ENCODE measurements at places on chromosomes 6 and 20.

DNA sequence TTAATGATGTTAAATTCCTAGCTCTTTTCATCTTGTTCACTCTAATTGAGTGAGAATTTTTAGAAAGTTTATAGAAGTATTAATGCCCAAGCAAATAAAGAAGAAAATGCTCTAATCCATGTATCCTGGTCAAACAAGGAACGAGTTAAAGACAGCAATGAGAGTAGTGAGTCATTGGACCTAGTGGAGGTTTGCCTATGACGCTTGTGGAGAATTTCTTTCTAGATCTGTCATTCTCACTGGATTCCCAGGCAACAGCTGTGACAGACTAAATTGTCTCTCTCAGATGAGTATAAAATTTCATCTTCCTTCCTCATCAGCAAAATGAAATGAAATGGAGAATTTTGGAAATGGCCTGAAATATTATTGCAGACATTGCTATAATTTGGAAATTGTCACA is 127.9 kb downstream of the COL19A1 start:
- DNase-seq: no peak

DNA sequence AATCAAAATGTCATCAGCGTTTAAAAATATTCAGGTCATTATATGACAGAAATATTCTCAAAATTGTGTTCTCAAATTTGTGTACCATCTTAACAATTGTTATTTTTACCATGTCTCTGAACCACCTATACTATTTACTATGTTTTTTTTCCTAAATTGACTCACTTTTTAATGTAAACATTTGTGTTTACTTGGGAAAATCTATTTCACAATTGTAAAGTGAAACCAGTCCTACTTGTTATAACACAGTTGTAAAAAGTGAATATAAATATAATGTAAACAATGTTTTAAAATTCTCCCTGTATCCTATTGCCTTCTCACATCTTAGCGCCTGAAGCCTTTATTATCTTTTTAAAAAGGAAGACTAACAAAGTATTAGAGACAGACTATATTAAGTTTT is 83.5 kb downstream of the ADGRG6 start:
- no peak for DNase-seq

DNA sequence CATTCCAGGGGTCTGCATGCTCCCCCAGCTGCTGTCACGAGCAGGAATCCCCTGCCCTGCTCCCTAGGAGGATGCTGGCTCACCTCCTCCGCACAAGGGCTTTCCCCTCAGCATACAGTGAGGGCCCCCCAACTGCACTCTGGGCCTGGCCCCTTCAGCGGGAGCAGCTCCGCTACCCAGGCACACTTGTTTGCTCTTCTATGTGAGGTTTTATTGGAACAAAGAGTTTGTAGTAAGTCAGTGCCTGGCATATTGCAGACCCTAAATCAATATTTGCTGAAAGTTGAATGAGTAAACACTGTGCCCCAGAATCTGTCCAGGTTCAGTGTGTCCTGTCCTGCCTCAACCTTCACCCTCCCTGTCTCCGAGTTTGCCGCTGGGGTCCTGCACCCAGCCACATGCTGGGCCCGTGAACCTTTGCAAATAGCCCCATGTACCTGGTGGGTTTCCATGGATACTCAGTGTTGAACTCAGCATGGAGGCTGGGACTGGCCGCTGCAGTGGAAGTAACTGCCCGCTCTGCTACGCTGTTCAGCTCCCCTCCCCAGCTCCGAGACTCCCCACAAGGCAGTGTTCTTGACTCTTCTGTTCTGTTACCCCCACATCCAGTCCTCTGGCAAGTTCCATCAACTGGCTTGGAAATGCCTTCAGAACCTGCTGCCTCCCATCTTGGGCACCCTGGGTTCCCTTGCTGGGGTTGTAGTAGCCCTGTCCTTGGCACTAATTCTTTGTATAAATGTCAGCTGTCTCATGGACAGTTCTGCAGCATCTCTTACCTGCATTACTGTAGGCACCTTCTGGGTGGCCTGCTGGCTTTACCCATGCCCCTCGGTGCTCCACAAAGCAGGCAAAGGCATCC is 15.7 kb downstream of the SLC22A1 start:
- DNase-seq: no peak

DNA sequence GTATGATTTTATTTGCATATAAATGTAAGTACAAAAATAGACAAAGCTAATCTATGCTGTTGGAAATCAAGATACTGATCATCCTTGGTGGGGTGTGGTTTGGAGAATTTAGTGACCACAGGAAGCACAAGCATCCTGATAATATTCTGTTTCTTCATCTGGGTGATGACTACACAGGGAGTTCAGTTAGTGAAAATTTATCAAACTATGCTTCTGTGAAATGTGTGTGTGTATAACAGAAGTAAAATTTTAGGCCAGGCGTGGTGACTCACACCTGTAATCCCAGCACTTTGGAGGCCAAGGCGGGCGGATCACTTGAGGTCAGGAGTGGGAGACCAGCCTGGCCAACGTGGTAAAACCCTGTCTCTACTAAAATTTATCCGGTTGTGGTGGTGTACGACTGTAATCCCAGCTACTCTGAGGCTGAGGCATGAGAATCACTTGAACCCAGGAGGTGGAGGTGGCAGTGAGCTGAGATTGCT is 20.6 kb downstream of the ENPP3 start:
- DNase-seq: no peak

GRCh38 chr20:24411003-24411833 is 58.2 kb upstream of the SYNDIG1 start:
- DNase-seq: no peak

GRCh38 chr6:102300350-102300749 is 906.8 kb downstream of the GRIK2 start:
- DNase-seq: no peak

- no peak for DNase-seq
These were observed 19.4 kb downstream of the ERGIC3 start for GRCh38 chr20:35561268-35561667.

- no peak for DNase-seq
These were observed 1.7 kb downstream of the SLC4A11 start for GRCh38 chr20:3237011-3237957.

DNA sequence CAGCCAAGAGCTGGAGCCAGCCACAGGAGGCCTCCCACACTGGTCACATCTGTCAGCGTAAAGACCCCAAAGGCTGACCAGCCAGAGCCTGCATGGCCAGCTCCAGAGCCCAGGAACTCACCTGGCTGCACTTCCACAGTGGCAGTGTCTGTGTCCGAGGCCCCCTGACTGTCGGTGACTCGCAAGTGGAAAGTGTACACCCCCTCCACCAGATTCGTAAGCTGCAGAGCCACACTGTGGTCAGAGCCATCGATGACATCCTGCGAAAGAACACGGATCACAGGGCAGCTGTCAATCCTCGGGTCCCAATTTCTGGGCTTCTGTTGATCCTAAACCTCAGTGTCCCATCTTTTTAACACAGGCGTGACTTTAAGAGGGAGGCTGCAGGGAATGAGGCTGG is 69.3 kb downstream of the ALDH5A1 start:
- no peak for DNase-seq

DNA sequence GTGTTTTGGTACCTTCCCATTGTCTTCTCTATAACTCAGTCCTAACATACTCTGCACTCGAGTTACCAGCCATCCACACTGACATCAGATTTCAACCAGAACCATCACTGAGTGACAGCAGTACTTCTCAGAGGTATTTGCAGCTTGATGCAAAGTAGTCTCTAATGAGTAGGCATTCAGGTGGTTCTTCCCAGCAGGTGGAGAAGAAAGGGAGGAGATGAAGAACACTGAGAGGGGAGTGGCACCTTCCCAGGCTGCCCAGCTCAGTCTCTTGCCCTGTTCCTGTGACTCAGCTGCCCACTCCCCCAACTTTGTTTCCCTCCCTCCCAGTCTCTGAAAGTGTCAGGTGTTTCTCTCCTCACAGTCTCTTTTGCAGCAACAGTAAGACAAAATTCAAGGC is 38.7 kb upstream of the SMIM28 start:
- DNase-seq: no peak

DNA sequence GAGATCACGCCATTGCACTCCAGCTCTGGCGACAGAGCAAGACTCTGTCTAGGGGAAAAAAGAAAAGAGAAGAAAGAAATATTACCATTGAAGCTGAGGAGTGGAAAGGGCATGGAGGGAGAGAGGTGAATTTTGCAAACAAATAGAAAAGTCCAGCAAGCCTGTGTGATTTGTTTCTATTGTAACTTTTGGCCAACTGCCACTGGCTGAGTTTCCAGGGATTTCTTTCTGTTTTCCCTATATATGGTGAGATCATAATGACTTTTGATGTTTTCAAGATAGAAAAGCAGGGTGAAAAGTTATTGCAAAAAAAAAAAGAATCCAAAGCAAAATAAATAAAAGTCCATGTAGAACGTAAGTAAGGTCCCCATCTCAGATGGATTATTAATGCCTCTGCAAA is 184.2 kb upstream of the RALGAPA2 start:
- no peak for DNase-seq

- no peak for DNase-seq
These were observed 48.5 kb upstream of the CCN2 start for GRCh38 chr6:131999545-132000146.

GRCh38 chr6:34414999-34415858 is 10.6 kb downstream of the RPS10 start:
- no peak for DNase-seq

GRCh38 chr6:136613477-136613876 is 63.3 kb upstream of the MAP7 start:
- no peak for DNase-seq

DNA sequence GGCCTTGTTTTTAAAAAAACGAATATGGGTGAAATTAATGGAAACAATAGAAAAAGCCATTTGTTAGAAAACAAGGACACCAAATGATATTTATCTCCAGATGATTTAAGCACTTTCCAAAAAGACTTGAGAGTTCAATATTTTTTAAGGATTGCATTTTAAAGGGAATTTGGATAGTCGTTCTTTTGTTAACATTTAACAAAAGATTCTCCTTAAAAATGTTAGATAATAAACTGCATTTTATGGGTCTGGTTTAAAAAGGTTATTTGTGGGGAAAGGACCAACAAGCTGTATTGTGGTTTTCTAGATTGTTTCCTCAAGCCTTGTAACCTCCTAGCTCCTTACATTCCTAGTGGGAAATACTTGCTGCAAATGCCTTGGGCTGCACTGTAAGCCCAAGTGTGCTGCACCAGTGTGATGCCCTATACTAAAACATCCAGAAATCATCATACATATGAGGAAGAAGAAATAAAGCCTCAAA is 1.5 kb upstream of the PHIP start:
- DNase-seq: no peak

- DNase-seq: no peak
These were observed 48.1 kb downstream of the MCUR1 start for GRCh38 chr6:13766201-13766634.

DNA sequence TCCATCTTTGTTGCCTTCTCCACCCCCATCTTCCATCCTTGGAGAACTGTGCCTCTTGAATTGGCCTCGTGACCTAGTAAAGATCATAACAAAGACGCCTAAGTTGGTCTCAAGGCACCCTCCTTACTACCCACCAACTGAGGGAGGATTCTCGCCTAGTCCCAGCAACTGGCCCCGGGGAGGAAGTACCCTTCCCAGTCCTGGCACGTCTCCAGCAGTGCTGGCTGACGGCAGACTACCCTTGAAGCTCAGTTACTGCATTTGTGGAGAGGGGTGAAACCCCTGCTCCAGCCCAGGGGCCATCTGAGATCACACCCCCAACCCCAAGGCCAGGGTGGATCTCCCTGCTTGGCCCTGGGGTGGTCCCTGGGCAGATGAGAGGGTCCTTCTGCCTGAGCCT is 2.1 kb upstream of the OSBPL2 start:
- no peak for DNase-seq

DNA sequence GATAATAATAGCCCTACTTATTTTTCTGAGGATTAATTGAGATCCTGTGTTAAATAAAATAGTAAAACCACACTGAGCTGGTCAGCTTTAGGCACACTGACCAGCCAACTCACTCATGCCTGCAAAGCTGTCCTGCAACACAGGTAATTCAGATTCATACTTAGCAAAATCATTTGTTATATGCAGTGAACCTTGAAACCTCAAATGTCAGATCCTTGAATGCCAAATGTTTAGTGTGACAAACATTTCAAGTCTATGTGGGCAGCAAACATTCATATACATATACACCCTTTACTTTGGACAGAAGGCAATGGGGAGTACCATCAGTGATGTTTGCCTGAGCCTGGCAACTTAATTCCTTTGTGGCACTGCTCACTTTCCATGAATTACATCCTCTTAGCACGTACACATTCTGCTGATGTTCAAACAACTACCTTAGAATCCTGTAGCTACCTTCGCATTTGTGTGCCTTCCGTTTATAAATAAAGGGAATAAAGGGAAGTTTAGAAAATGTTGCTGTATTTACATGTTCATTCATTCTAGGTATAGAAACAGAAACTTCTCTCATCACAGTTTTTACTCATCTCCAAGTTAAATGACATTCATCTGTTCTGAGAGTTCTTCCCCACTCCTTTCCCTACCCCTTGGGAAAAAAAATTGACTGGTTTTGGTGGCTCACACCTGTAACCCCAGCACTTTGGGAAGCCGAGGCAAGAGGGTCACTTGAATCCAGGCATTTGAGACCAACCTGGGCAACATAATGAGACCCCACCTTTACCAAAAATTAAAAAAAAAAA is 140.8 kb downstream of the ZFAND3 start:
- DNase-seq: no peak

- no peak for DNase-seq
These were observed 35.3 kb downstream of the YTHDF1 start for GRCh38 chr20:63180569-63181185.

GRCh38 chr6:46989398-46989797 is 52.7 kb downstream of the ADGRF1 start:
- no peak for DNase-seq

DNA sequence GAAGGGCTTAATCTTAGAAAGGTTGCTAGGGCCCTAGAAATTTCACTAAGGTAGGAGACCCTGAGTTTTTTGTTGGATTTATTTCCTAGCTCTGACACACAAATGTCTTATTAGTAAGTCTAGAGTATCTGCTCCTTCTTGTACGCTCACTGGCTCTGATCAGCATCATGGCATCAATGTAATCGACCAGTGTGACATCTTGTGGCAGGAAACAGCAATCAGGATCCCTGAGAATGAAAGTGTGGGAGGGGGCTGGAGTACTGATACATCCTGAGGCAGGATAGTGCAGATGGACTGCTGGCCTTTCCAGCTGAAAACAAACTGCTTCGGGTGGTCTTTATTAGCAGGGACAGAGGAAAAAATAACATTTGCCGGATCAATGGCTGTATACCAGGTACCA is 10.0 kb upstream of the CST7 start:
- DNase-seq: no peak

All from stimulated activated CD4-positive, alpha-beta T cell treated with anti-CD3 and anti-CD28 coated beads, TNF-alpha, amount 100 ng/mL, for 1 hour (primary cell).